Thyroid gland (tissue), 4 donors: ENCODE measurements at places on chromosomes 7 and 10. TPM values are rescaled to one million over a fixed set of nuclear protein-coding genes. Genes with fewer than 3 reads are reported as not detected.

- H3K27ac ChIP-seq: no peak overlapping the region
- no peaks in the 10 kb centered on the region for H3K27me3 ChIP-seq
- H3K36me3 ChIP-seq: no peaks in the 10 kb centered on the region
- no peak overlapping the region for H3K4me3 ChIP-seq
Measured at GRCh38 chr10:43160046-43160920, 22.0 kb downstream of the CSGALNACT2 start.

GRCh38 chr10:93469454-93469853, 12.7 kb downstream of the MYOF start:
- H3K4me3 ChIP-seq: no peak overlapping the region
- no peak for DNase-seq
- H3K36me3 ChIP-seq: no peaks in the 10 kb centered on the region
- peaks cover 35% of the 10 kb centered on the region for H3K4me1 ChIP-seq

CEP55 gene
- 1.0 TPM for total RNA-seq

- H3K27me3 ChIP-seq: no peaks in the 10 kb centered on the region
- no peaks in the 10 kb centered on the region for H3K4me1 ChIP-seq
- H3K27ac ChIP-seq: no peak overlapping the region
- no peak overlapping the region for H3K4me3 ChIP-seq
Measured at GRCh38 chr7:95688931-95689495, 83.3 kb upstream of the DYNC1I1 start.

INSYN2A gene
- not detected for total RNA-seq

GRCh38 chr7:155384751-155385150, 73.2 kb upstream of the EN2 start:
- H3K4me1 ChIP-seq: peaks cover 26% of the 10 kb centered on the region
- no peak overlapping the region for H3K27ac ChIP-seq
- no peak overlapping the region for H3K4me3 ChIP-seq

DNA sequence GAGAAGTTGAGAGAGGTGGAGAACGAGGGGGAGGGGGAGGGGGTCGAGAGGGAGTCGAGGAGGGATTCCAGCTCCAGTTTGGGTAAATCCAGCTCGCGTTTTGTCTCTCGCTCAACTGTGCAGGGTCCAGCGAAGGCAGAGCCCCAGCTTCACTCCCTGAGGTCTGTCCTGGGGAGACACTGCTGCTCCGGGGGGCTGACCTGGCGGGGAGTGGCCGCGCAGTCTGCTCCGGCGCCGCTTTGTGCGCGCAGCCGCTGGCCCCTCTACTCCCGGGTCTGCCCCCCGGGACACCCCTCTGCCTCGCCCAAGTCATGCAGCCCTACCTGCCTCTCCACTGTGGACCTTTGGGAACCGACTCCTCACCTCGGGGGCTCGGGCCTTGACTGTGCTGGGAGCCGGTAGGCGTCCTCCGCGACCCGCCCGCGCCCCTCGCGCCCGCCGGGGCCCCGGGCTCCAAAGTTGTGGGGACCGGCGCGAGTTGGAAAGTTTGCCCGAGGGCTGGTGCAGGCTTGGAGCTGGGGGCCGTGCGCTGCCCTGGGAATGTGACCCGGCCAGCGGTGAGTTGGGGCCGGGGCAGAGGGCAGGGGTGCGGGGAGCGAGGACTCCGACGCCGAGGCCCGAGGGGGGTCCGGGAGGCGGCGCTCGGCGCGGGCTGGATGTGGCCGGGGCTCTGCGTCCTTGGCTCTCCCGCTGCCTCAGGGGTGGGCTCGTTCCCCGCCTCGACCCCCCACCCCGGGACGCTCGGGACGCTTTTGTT, at the start of gene TET1:
Gene TET1, plus strand, starts transcription at position 152 of the 757 bp plus-strand sequence. CDS start 12,002 bp downstream, outside the sequence.
- peak; percentile 62 for DNase-seq
- H3K4me3 ChIP-seq: peak within 1 kb of the TSS; percentile 92
- no peaks in the 10 kb centered on the region for H3K36me3 ChIP-seq
- peak within 1 kb of the TSS; percentile 35 for H3K27ac ChIP-seq
- peaks cover 19% of the 10 kb centered on the region for H3K4me1 ChIP-seq

DNA sequence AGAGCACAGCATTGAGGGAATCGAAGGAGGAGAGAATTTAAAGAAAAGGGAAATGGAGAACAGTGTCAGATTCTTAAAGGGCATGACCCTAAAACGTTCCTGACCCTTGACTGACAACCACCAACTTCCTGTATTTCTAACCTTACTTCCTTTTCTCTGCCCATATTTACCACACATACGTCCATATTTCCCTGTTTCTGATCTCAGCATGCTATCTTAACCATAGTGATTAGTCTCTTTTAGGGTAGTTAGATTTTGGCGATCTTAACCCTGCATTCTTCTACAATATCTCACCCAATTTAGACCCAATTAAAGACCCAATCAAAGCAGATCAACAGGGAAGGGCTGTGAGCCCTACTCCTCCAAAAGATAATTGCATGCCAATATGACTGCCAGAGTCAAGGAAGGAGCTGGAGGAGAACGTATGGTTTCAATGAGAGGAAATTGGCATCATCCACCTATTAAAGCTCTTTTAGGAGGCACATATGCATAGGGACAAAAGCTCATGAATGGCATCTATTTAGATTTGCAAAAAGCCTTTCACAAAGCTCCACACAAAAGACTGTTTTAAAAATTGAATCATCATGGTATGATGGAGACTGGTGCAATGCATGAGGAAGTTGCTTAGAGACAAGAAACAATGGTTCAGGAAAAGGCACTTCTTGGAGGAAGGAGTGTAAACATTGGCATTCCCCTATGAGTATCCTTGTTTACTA, 49.0 kb upstream of the ARHGAP12 start:
- no peak overlapping the region for H3K27ac ChIP-seq
- H3K27me3 ChIP-seq: no peaks in the 10 kb centered on the region
- H3K4me3 ChIP-seq: no peak overlapping the region
- peaks cover 4% of the 10 kb centered on the region for H3K4me1 ChIP-seq
- H3K36me3 ChIP-seq: no peaks in the 10 kb centered on the region

- H3K4me3 ChIP-seq: no peak overlapping the region
- H3K27ac ChIP-seq: no peak overlapping the region
- peak; percentile 84 for DNase-seq
- H3K4me1 ChIP-seq: peaks cover under 1% of the 10 kb centered on the region
- H3K27me3 ChIP-seq: no peaks in the 10 kb centered on the region
- H3K36me3 ChIP-seq: peaks cover 2% of the 10 kb centered on the region
Measured at GRCh38 chr7:129210256-129210988, 14.4 kb upstream of the AHCYL2 start.

GRCh38 chr7:47344171-47344955, 237.5 kb downstream of the TNS3 start:
- H3K4me3 ChIP-seq: no peak overlapping the region
- no peaks in the 10 kb centered on the region for H3K27me3 ChIP-seq

DNA sequence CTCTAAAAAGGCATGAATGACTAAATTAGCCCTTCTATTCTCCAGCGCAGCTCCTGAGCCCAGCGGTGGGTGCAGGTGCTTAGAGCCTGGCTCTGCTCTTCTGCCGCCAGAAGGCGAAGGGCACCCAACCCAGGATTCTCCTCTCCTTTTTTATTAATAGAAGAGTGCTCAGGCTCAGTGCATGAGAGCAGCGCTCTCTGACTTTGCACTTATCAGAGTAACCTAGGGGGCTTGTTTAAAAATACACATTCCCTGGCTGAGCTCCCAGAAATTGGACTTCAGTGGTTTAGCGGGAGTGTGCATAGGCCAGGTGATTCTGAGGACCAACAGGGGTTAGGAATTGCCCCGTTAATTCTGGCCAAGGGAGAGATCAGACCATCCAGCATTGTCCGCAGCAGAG, 1.7 kb upstream of the PFKP start:
- H3K27me3 ChIP-seq: no peaks in the 10 kb centered on the region
- no peak overlapping the region for H3K4me3 ChIP-seq
- peak; percentile 76 for DNase-seq

DNA sequence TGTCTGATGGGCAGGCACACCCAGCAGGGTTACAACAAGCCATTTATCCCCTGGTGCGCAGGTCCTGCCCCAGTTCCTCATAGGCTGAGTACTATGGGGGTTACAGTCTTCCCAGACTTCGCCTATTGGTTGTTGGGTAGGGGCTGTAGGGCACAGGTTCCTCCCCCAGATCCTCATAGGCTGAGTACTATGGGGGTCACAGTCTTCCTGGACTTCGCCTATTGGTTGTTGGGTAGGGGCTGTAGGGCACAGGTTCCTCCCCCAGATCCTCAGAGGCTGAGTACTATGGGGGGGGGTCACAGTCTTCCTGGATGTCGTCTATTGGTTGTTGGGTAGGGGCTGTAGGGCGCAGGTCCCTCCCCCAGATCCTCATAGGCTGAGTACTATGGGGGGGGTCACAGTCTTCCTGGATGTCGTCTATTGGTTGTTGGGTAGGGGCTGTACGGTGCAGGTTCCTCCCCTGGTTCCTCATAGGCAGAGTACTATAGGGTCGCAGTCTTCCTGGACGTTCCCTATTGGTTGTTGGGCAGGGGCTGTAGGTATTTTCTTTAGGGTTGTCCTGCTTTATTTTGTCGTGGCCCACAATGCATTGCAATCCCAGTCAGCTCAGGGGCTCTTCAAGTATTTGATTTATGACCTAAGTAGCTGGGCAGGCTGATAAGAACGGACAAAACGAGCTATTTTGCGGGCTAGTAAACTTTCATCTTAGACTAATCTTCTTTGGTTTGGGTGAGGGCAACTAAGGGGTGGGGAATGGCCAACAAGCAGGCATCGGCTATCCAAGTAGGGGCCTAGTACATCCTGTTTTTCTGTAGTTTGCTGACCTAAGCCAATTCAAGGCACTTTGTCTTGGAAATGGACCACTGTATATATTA, 3.4 kb downstream of the LRRC27 start:
- peaks cover 11% of the 10 kb centered on the region for H3K4me1 ChIP-seq
- H3K27me3 ChIP-seq: no peaks in the 10 kb centered on the region
- DNase-seq: no peak
- H3K36me3 ChIP-seq: no peaks in the 10 kb centered on the region

- H3K27ac ChIP-seq: no peak overlapping the region
- no peak for DNase-seq
- no peak overlapping the region for H3K4me3 ChIP-seq
- H3K4me1 ChIP-seq: no peaks in the 10 kb centered on the region
- H3K27me3 ChIP-seq: no peaks in the 10 kb centered on the region
- no peaks in the 10 kb centered on the region for H3K36me3 ChIP-seq
Measured at GRCh38 chr7:110786328-110786965, 304.5 kb upstream of the LRRN3 start.
